Mucosa of gallbladder (tissue), 1 donor: ENCODE measurements at places on chromosomes 2 and 18.
A peak's percentile ranks its signal among the peaks of the same experiment; 100 is the strongest.

DNA sequence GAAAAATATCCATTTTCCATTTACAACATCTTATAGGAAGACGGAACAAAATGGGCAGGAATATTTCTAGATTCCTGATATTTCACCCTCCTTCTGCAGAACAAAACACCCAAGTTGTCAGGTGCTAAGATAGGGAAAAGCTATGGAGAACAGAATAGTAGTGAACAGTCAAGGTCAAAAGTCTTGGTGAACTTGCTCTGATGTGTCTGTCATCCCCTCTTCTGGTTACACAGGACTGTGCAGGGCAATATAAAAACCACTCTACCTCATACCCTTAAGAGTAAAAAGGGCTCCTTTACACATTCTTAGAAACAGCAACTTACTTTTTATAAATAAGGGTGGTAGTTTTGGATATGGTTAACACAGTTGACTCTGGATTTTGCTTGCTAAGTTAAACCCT lies 4.4 kb downstream of the MYL1 start:
- no peak for DNase-seq

- no peak for DNase-seq
These were observed 11.7 kb upstream of the MSH6 start for GRCh38 chr2:47771211-47771610.

DNA sequence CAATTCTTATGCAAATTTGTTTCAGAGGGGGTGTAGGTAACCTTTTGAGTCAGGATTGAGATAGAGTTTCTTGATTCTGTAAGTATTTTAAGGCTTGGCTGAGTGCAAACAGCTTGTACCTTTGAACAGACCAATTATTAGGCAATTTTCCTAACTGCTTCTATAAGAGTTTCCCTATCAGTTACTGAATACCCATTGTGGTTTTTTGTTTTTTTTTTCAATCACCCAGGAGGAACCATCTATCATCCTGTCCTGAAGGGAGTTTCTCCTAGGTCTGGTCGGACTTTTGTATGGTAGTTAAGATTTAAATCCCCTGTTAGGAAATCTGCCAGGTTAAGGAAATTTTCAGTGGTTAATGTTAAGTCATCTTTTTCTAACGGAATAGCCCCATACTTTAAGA lies 319.4 kb upstream of the SLC39A10 start:
- no peak for DNase-seq

DNA sequence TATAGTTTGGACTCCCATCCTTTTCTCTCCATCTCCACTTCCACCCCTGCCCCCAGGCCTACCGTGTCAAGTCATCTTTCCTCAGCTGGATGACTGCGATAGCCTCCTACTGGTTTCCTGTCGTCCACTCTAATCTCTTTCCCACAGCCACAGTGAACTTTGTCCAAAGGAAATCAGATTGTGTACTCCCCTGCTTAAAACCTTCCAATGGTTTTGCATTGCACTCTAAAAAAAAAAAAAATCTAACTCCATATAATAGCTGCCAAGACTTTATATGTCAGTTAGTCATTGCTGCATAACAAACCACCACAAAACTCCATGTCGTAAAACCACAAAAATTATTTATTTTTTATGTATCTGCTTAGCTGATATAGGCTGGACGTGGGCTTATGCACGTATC lies 160.2 kb upstream of the CCDC68 start:
- no peak for DNase-seq

DNA sequence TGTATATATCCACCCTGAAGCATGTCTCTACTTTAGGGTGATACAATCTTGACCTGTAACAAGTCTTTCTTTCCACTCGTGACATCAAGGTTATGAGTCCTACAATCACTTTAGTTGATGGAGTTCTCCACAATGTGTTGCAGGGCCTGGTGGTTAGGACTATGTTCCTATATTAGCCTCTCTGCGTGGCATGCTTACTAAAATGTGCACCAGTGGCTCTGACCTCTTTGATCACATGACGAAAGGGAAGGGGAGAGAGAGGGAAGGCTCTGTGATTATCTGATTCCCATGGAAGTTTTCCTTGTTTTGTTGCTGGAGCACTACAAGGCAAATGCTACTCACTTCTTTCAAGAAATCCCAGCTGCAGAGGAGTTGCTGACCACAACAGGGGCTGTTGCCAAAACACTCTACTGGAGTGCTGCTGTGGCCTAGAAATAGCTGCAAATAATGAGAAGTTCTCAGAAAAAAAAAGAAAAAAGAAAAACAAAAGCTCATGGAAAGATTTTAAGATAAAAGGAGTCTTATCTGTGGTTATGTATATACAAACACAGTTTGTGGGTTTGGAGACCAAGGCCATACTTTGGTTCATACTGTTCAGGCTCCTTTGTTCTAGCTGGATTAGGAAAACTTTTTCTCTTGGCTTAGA lies 272.8 kb upstream of the MMADHC start:
- peak; percentile 48 for DNase-seq

- DNase-seq, result no peak
These were observed 78.5 kb downstream of the EXOC6B start for GRCh38 chr2:72747344-72747743.

GRCh38 chr2:67650291-67651133 lies 253.4 kb downstream of the ETAA1 start:
- DNase-seq, result peak; percentile 87

GRCh38 chr2:47234456-47234855 lies 79.3 kb upstream of the STPG4 start:
- no peak for DNase-seq

DNA sequence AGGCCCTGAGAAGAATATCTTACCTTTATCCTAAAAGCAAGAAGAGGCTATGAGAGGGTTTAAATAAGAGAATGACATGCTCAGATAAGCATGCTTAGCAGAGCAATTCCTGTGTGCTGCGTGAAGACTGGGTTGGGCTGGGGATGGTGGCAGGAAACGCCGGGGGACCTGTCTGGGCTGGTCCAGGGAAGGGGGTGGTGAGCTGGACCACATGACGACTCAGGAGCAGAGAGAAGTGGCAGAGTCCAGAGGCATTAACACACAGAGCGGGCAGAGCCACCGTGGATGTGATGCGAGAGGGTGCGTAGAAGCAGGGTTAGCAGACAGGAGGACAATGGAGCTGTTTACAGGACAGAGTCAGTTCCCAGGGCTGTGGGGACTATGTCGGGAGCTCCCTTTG lies 84.5 kb downstream of the ZBTB7C start:
- DNase-seq, result no peak

DNA sequence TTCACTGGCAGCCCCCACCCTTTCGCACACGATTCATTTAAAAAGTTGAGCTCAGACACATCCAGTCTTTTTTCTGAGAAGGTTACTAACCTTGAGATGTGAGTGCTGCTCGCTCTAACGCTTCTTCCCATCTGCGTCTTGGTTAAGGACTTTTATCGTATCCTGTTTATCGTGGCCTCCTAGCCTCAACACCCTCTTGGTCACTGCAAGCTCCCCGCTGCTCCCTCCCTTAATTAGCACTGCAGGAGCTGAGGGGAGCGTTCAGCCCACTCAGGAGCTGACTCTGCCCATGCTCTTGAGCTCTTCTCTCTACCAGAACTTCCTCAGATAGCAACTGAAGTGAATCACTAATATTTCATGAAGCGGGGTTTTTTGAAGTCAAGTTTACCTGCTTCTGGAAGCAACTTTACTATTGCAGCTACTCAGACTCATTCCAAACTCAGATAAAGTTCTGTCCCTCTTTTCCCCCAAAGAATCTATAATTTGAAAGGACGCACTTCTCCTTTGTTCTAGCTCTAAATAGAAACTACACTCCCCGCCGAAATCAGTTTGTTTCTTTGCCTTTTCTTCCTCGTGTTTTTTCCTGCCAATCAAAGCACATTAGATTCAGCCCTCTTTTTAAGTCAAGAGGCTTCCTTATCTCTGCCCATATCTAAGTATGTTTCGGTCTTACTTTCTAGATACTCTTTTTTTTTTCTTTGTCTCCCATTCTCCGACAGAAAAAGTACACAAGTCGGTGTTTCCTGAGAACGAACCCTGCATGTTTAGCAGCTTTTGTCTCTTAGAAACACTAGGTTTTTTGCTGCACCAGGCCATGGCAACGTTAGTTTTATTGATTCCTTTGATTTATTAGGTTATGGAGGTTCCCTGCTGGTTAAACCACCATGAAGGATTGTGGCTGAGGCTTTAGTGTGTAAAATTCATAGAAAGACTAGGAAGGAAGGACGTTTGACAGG lies 9.3 kb upstream of the CD226 start:
- no peak for DNase-seq

DNA sequence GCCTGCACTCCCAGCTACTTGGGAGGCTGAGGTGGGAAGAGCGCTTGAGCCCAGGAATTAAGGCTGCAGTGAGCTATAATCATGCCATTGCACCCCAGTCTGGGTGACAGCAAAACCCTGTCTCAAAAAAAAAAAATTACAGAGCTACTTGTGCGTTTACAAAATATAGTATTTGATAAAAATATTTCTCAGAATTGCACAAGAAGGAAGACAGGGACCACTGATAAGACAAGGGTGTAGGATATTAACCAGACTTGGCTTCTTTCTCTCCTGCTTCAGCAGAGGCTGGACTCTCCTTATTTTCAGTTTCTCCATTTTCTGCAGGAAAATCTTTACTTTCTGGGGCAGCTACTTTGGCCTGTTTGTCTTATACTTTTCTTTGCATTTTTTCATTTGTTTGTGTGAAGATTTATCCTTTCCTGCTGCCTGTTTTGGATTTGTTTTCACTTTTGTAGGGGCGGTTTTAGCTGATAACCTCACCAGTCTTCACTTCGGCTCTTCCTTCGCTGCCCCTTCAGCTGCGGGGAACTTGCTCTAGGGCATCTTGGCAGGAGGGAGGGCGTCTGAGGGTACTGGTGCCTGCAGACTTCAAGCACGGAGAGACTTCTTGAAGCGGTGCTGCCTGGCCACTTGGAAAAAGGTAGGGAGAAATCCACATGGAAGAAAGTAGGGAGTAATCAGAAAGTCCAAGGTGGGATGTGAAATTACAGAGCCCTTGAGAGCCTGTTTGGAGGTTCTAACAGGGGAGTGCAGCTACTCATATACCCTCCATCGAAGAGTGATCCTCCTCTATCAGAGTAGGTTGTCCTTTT lies 14.9 kb upstream of the ZDBF2 start:
- DNase-seq, result no peak

DNA sequence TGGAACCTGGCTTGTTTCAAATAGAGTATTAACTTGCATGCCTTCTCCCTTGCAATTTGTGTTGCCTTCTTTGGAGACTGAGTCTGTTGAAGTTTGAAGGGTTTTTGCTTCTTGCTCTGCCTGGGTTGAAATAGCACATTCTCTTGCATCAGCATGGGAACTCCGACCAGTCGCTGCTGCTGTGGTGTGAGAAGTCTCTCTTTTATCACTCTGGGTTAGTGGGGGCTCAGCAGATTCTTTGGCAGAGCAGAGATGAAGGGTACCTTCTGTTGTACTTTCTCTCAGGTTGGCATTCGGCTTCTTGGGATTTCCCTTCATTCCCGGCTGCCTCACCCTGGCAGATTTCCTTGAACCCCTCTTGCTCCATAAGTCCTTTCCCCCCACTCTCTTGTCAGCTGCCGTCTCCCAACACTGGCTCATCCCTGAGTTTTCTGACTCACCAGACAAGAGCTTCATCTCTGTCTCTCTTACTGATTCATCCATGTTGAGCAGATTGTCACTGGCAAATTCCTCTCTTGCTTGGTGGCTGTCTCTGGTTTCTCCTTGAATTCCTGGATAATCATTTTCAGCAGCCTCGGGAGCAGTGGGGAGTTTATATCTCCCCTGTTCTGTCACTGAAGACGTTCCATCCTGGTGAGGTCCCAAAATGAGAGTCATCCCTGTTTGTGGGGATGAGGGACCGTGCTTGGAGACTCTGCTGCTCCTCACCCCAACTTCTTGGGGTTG lies 49.9 kb downstream of the ALPK2 start:
- DNase-seq, result no peak

DNA sequence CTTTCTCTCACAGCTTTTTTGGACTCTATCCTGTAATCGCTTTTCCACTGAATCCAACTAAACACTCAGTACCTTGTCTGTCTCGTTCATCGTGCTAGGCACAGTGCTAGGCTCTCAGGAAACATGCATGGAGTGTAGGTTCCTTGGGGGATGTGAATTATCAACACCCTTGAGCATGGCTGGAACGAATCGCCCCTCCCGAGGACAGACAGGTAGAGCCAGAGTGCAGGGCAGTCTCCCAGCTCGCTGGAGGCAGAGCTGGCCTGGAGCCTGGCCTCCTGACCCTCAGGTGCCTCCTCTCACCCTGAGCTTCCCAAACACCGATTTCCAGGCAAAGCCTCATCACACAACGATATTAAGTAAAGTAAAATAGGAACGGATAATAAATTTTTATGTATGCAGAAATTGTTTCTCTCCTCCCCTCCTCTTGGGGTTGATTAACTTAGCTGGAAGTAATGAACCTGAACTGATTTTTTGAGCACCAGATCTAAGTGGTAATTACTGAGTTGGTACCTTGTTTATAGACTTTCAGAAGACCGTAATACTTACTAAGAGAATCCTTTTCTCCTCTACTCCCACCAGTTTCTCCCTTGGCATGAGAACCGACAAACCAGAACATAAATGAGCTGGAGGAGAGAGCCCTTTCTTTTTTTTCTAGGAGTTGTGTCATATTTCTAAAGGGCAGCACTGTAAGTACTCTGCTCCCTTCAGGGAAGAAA lies 90.5 kb downstream of the MSH2 start:
- DNase-seq, result no peak

DNA sequence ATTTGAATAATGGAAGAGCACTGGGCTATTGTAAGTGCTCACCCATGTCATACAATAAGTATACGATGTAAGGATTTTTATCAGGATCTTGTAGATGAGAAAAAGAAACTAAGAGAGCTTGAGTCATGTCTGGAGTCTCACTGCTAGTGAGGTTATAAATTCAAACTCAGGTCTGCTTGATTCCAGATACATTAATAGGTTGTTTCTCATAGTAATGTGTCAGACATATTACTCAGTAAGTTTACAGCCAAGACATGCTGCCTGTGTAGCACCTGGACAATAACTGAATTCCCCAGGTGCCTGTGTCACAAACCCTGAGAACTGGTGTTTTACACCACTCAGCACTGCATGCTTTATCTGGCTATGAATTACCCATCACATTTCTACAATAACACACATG lies 216.9 kb upstream of the LRP1B start:
- DNase-seq, result no peak

- no peak for DNase-seq
These were observed 150.6 kb downstream of the MYCN start for GRCh38 chr2:16090650-16091575.

GRCh38 chr2:230861552-230862255 lies 3.0 kb upstream of the ITM2C start:
- DNase-seq, result no peak

GRCh38 chr2:96408616-96409015 lies 73.0 kb downstream of the NCAPH start:
- DNase-seq, result peak; percentile 63

- DNase-seq, result no peak
These were observed 2039.2 kb upstream of the CELF4 start for GRCh38 chr18:39604836-39605235.

DNA sequence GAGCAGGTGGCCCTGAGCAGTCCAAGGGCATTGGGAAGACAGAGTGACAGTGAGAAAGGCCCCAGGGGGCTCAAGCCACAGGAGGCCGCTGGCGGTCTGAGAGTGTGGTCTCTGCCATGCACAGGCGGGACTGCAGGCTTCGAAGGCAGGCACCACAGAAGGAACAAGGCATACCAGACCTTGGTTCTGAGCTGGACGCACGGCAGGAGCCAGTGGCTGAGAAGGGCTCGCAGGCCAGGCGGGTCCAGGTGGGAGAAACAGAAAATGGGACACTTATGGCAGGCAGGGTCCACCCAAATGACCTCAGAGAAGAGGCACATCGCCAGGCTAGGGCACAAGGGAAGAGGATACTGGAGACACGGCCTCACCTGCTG lies 14.9 kb downstream of the HJURP start:
- no peak for DNase-seq

- no peak for DNase-seq
These were observed 21.6 kb downstream of the GPD2 start for GRCh38 chr2:156457523-156458517.

GRCh38 chr2:170554278-170554955 lies 160.7 kb upstream of the SP5 start:
- DNase-seq, result no peak
